CD4-positive, alpha-beta T cell treated with Interleukin-17A for 1 hour (primary cell): ENCODE measurements at places on chromosomes 3 and 15.

- DNase-seq = peak; percentile 19
These were observed 711 bp downstream of the XXYLT1 start for GRCh38 chr3:195270079-195270816.

DNA sequence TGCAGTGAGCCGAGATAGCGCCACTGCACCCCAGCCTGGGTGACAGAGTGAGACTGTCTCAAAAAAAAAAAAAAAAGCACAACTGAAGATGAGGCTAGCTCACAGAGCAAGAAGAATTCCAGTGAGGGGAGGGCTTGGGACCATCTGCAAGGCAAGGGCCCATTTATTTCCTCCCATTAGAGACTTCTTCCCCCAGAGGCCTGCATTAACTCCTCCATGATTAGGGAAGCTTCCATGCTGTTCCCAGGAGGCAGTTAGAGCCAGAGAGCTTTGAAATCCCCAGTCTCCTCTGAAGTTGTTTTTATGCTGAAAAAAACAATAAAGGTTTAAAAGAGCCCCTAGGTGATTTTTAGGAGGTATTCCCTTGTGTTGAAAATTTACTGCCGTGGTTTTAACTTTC lies 54.3 kb upstream of the ADCY5 start:
- no peak for DNase-seq

- no peak for DNase-seq
These were observed 74.9 kb upstream of the ZBED2 start for GRCh38 chr3:111669926-111670630.

DNA sequence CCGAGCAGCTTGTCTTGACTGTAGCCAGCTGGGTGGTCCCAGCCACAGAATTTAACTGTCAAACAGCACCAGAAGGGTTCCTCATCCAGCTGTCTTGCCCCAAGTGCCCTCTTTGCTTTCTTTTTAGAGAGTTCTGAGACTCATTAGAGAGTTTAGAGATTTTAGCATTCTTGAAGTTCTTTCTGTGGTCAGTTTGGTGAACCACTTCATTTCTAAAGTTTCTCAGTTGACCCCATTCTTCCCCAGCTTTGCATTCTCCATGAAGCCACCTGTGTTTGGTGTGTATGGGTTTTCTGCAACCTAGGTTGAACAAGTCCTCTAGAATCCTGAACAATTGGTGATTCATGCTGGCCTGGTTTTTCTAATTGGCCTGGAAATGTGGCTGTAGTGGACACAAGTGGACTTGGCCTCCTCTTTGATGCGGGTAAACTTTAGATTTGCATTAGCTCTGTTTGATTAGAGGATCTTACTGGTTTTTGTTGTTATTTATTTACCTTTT lies 33.7 kb downstream of the FLNB start:
- DNase-seq = no peak

GRCh38 chr3:42106646-42107045 lies 15.5 kb downstream of the TRAK1 start:
- DNase-seq = no peak
